Left forelimb (tissue), 1 donor: ENCODE measurements at places on chromosomes 13 and 19.
A peak's percentile ranks its signal among the peaks of the same experiment; 100 is the strongest.

DNA sequence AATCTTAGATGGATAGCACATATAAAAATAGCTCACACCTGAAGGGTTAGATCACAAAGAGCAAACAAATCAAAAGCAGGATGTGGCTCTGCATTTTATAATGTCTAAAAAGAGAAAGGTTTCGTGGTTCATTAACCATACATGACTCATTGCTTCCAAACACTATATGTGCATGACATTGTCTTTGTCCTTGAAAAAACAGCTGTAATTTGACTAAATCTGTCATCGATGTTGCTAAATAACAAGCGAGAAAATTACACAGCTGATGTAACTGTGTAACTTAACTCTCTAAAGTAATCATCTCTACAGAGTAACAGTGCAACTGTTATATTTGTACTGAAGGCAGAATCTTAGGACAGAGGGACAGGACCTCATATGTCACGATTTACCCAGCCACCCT lies 383.1 kb upstream of the GPC6 start:
- no peak for DNase-seq

GRCh38 chr13:45809801-45810394 lies 41.7 kb downstream of the SIAH3 start:
- no peak for DNase-seq

- DNase-seq = no peak
Observed at GRCh38 chr19:46390866-46391265, 22.5 kb downstream of the CCDC8 start.

DNA sequence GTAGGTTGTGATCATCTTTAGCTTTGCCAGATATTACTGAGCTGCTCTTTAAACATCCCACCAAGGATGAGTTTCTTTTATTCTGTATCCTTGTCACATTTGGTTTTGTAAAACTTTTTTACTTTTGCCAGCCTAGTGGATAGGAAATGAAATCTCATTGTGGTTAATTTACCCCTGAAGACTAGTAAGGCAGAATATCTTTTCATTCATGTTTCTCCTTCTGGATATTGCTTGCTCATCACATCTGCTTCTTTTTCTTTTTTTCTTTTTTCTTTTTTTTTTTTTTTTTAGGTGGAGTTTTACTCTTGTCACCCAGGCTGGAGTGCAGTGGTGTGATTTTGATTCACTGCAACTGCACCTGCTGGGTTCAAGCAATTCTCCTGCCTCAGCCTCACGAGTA lies 31.3 kb downstream of the SIPA1L3 start:
- no peak for DNase-seq

GRCh38 chr13:44819245-44819644 lies 170.0 kb downstream of the NUFIP1 start:
- DNase-seq = no peak

DNA sequence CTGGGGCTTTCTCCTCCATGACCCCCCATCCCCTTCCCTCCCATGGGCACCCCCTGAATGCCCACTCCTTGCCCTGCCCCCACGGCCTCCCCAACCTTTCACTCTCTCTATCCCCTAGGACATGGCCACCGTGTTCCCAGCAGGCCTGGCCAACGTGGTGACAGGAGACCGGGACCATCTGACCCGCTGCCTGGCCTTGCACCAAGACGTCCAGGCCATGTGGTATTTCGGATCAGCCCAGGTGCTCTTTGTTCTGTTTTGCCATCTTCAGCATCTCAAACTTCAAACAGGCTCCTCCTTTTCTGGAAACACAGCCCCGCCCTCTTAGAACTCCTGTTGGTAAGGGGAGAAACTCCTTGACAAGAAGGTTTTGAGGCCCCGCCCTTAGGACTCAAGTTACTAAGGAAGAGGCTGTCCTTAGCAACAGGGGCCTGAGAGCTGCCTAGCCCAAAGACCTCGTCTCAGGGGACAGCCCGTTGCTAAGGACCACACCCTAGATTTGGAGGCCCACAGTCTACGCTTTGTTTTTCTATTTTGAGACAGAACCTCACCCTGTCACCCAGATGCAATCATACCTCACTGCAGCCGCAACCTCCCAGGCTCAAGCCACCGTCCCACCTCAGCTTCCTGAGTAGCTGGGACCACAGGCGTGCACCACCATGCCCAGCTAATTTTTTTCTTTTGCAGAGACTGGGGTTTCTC lies 5.1 kb upstream of the FLT3LG start:
- peak; percentile 75 for DNase-seq

GRCh38 chr13:34437873-34438272 lies 504.2 kb upstream of the NBEA start:
- no peak for DNase-seq

GRCh38 chr19:18021121-18021755 lies 13.3 kb downstream of the ARRDC2 start:
- no peak for DNase-seq

DNA sequence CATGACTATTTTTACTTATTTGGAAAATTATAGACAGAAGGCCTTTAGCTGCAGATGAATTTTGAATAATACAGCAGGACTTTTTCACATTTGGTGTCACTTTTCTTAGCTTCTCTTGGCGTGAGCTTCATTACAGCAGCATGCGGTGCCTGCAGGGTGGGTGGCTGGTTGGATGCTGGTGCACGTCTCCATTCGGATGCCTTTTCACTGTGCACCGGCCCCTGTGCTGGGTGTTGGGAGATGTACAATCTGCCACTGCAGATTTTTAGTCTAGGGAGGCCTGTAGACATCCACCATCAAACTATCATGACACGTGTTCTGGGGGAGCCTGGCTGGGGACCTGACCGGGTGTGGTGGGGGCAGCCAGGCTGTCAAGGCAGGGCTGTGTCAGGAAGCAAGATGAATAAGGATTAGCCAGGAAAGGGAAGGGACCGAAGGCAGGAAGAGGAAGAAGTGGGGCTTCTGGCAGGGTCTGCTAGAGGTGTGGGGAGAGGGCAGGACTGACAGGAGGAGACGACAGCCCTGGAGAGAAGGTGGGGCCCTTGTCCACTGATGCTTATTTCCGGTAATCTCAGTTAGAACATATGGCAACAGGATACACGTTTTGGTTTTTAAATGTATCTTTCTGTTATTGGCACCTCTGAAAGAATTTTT lies 88.8 kb downstream of the ARHGEF7 start:
- no peak for DNase-seq

DNA sequence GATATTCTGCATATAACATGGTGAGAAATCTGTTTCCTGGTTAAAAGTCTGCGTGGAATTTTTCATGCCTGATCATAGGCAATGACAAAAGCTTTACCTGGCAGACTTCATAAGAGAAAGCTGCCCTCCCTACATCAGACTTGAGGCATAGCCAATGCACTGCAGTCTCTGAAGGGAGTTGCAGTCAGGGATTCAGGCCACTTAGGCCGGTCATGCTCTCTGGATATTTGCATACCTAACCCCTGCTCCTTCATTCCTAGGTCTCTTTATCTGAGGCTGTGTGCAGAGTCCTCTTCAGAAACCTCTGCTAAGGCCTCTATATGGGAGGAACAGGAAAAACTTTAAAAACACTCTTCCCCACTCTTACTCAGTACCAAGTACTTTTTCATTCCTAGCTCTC lies 287.4 kb downstream of the PCDH17 start:
- no peak for DNase-seq
